ENCODE measurements at places on chromosomes 6 and 20.
A peak's percentile ranks its signal among the peaks of the same experiment; 100 is the strongest.

- no peak for DNase-seq
Observed at GRCh38 chr20:48445827-48446226, 382.0 kb downstream of the PREX1 start.

GRCh38 chr6:69105288-69105687 lies 470.2 kb downstream of the ADGRB3 start:
- DNase-seq: no peak

- DNase-seq: no peak
Observed at GRCh38 chr20:11193241-11193640, 519.4 kb upstream of the JAG1 start.

- DNase-seq: no peak
Observed at GRCh38 chr6:138643210-138643609, 130.4 kb upstream of the CCDC28A start.

DNA sequence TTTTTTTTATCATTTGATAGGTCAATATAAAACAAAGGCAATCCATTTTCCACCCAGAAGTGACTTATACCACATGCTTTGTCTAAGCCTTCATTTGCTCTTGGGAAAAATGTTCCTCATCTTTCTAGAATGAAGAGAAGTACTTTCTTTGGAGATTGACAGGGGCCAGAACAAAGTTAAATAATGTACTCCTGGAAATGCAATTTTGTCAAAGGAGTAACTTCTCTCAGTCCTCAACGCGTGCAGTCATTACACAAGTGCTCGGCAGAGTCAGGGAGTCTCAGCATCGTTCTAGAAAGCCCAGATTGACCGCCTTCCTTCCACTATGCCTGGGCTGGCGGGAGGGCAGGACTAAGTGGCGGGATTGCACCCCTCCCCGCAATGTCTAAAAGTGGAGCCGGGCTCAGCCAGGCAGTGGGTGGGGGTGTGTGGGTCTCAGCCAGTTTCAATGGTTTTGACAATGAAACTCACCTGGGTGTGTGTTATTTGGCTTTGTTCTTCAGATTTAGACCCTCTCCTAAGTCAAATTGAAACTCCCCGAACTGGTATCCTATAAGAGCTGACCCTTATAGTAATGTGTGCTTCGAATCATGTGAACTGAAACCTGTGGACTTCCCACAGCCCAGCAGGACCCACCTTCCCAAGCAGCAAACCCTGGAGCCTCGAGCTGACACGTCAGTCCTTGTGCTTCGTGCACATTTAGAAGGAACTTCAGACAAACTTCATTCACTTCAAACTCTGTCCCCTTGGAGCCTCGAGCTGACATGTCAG lies 63.2 kb upstream of the DUSP22 start:
- no peak for DNase-seq

DNA sequence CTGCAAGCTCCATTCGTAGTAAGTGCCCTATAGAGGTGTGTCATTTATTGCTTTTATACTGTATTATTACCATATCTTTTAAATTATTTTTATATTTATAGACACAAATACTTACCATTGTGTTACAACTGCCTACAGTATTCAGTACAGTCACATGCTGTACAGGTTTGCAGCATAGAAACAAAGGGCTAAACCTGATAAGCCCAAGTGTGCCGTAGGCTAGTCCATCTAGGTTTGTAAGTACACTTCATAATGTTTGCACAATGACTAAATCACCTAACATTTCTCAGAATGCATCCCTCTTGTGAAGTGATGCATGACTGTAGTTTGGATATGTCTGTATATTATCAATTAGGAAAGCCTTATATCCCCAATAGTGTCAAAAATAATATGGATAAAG lies 122.8 kb downstream of the CLVS2 start:
- no peak for DNase-seq

GRCh38 chr20:23444859-23445258 lies 5.4 kb downstream of the CSTL1 start:
- DNase-seq: no peak

DNA sequence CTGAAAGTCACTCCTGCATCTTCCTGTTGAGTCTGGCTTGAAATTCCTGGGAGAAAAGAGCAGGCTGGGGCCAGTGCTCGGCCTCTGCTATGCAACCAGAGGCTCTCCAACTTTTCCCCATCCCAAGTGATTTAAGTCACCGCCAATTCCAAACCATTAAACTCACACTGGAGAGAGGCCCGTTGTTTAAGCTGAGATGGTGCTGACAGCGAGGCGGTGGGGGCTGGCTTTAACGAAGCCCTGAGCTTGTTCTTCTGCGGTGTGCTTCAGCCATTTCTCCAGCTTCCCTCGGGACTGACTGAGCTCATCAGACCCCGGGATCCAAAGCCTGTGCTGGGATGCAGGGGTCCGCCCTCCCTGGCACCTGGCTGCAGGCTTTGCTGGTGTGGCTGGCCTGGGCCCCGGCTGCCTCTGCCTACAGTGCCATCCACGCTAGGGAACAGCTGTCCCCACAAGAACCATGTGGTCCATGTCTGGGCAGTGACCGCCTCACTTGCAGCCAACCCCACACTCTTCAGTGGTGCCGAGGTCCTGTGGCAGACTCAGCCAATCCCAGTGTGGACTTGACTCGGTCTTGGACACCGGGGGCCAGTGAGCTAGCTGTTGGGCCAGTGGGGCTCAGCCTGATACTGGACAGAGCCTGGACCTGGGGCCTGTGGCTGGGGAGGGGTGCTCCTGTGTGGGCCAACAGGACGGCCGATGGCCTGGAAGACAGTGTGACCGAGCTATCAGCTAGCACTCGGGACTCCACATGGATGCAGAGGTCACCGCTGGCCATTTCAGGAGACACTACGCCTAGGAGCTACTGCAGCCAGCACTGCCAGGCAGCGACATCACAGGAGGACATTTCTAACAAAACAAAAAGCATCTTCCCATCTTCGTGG lies 21.2 kb downstream of the RAMACL start:
- peak; percentile 73 for DNase-seq

Measured in Right ventricle myocardium superior (tissue), 1 donor.